Kidney glomerular epithelial cell (primary cell): ENCODE measurements at places on chromosomes 7 and 10.
A peak's percentile ranks its signal among the peaks of the same experiment; 100 is the strongest.

DNA sequence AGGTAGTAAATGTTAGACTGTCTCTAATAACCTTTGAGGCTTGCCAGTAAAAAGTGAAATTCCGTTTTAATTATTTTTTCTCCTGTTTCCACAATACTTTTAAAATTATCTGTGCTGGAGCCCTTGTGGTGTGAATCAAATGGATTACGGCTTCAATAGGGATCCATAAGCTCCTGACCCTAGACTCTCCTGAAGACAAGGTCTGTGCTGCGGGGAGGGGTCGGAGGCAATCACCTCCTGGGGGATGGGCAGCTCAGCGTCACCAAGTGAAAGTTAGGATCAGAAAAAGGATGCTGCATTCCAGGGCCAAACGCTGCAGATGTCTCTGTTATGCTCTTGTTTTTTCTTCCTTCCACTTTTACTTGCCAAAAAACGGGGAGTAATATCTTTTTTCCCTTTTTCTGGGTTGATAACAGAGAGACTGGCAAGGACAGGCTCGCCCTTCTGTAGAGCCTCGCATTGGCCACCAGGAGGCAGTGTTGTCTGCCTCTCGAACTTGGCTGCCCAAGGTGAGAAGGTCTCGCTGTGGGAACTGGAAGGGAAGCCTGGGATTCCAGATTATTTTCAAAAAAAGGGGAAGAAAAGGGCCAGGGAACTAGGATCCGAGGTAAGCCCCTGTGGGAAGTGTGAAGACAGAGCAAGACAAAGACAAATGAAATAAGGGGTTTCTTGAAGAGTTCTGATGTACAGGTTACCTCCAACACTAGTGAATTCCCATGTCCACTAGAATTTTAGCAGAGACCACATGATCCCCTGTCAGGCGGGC lies 621.9 kb downstream of the ACTR3B start:
- peak; percentile 11 for DNase-seq

DNA sequence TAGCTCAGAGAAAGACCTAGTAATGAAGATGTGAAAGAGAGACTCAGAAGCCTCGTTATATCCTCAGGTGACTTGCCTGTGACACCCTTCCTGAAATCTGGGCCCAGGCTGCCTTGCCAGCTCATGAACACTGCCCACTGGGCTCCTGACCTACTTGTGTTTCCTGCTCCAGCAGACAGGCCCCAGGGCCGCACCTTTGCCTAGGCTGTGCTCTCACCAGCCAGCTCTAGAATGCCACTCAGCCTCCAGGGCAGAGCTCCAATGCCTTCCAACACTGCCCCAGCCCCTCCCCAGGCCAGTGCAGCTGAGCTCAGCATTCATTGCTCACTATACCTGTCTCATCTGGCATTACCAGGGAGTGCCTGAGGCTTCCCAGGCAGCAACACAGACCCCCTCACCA lies 94.3 kb downstream of the DLG5 start:
- DNase-seq = no peak

- no peak for DNase-seq
These were observed 22.8 kb upstream of the FAM20C start for GRCh38 chr7:169276-170172.

GRCh38 chr7:54839575-54840213 lies 80.7 kb upstream of the SEC61G start:
- peak; percentile 38 for DNase-seq

DNA sequence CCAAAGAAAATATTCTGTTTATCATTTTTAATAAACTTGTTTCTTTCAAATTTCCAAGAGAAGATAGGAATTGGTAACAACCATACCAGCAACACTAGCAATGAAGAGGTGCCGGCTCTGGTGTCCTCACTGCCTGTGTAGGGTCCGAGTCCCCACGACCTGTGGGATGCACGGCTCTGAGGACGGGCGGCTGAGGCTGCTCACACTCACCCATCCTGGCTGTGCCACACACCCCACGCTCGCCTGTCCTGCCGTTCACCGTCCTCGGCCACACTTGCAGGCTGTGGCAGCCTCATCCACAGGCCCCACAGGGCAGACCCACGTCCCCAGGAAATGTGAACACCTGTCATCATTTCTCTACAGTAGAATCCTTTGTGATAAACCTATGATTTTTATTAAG lies 48.2 kb upstream of the DPYSL4 start:
- DNase-seq = no peak

- DNase-seq = no peak
These were observed 15.3 kb downstream of the CLIP2 start for GRCh38 chr7:74304550-74304949.

DNA sequence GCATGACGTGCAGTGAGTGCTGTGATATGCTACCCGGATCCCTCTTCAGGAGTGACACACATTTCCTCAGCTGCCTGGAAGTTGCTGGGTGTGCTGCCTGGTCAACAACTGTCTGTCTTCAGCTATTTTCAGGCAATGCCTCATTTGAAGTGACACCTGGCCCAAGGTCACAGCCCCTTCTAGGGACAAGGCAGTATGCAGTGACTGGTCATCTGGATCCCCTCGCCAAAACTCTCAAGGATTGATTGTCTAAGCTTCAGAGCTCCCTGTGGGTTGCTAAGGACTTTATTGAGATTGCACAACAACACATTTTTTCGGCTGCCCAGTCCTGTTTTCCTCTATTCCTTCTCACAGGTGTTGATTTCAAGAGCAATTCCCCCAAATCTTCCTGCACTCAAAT lies 108.8 kb downstream of the GNAI1 start:
- DNase-seq = no peak

- no peak for DNase-seq
These were observed 35.0 kb upstream of the LSM8 start for GRCh38 chr7:118148930-118149329.

DNA sequence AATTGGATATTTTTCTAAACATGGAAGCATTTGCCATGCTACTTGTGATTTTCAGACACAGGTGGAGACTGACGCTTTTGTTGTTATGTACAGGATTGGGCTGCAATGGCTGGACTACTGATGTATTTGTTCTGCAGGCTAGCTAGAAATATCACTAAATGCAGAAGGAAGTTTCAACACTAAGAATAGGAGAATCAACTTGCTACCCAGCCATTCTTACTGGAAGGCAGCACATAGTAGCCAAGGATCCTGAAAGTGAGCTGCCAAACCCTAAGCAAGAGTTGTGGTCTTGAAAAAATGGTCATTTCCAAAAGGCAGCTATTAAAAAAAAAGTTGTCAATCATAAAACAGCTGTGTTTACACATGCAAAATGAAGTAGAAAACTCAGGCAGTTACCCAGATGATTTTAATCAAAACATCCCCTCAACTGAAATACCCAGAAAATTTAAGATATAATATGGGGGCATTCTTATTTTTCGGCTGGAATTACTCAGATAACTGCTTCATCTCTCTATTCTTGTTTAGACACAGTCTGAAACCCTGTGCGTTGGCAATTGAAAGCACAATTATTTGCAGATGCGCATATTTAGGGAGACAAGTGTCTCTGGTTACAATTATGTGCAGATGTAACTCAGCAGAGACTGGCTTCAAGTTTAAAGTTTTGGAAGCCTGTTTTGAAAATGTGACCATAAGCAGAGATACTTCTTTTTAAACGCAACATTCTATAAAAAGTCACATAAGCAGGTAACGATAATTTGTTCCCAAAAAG lies 31.2 kb downstream of the GFRA1 start:
- no peak for DNase-seq

- DNase-seq = no peak
These were observed 41.4 kb downstream of the GNA12 start for GRCh38 chr7:2802504-2803341.

DNA sequence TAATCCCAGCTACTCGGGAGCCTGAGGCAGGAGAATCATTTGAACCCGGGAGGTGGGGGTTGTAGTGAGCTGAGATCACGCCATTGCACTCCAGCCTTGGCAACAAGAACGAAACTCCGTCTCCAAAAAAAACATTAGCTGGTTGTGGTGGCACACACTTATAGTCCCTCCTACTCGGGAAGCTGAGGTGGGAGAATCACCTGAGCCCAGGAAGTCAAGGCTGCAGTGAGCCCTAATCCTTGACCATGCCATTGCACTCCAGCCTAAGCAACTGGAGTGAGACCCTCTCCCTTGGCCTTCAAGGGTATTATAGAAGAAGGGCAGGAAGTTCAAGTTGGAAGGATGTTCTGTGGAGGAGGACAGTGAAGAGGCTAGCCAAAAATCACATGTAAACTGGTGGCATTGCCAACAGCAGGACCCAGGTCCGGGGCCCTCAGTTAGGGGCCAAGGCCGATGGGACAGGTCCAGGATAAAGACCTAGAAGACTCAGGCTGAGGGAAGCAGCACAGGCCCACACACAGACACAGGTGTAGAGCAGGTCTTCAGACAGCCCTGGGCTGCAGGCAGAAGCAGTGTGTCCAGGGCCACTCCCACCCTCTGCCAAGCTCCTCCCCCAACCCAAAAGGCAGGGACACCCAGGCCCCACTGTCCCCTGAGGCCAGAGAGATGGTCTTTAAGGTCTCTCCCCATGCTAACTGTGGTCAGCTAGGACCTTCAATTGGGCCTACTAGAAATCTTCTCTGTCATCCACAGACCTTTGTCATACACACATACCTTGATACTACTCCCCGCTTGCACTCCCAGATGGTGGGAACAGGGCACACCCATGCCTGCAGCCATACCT lies 8.4 kb upstream of the SAMD8 start:
- DNase-seq = no peak

DNA sequence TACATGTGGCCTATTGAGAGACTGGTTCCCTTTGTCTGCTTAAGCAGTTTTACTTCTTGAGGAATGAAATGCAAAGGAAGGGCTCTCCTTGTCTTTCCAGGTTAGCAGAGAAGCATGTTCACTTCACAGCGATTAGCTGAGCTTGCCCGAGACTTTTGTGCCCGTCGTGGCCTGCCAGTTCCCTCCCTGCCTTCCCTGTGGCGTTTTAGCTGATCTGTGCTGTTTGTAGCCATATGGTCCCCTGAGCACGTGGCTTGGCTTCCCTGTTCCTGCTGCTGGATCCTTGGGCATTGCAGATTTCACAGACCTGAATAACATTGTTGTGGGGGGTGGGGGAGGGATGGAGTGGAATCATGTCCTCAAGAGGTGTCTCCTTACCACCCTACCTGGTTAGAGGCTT lies 61.8 kb downstream of the SND1 start:
- no peak for DNase-seq

DNA sequence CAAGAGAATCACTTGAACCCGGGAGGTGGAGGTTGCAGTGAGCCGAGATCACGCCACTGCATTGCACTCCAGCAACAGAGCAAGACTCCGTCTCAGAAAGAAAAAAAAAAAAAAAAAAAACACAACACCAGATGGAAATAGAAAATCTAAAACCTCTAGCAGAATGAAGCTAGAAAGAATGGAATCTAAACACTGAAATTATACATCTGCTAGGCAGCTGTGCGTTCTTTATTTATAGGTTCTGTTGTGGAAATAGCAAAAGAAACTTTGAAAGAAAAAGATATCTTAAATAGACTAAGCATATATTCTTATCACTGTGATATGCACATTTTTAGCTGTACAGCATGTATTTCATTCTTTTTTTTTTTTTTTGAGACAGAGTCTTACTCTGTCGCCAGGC lies 17.1 kb downstream of the BMPR1A start:
- DNase-seq = no peak

GRCh38 chr10:58210160-58210559 lies 57.5 kb downstream of the IPMK start:
- no peak for DNase-seq

GRCh38 chr10:4351723-4352413 lies 474.1 kb upstream of the AKR1E2 start:
- DNase-seq = peak; percentile 46

DNA sequence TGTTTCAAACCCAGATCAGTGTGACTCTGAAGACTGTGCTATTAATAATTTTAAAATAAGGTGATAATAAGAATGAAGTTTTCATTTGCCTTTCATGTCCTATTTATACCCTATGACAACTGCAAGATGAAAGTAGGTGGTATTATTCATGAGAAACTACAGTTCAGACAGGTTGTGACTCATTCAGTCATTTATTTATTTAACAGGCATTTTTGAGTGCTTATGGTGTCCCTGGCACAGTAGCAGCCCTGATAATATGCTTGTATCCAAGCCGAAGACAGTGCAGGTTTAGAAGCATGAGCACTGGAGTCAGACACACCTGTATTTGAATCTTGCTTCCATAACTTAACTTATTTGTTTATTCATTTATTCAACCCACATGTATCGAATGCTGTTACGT lies 87.1 kb downstream of the FZD1 start:
- DNase-seq = peak; percentile 49

DNA sequence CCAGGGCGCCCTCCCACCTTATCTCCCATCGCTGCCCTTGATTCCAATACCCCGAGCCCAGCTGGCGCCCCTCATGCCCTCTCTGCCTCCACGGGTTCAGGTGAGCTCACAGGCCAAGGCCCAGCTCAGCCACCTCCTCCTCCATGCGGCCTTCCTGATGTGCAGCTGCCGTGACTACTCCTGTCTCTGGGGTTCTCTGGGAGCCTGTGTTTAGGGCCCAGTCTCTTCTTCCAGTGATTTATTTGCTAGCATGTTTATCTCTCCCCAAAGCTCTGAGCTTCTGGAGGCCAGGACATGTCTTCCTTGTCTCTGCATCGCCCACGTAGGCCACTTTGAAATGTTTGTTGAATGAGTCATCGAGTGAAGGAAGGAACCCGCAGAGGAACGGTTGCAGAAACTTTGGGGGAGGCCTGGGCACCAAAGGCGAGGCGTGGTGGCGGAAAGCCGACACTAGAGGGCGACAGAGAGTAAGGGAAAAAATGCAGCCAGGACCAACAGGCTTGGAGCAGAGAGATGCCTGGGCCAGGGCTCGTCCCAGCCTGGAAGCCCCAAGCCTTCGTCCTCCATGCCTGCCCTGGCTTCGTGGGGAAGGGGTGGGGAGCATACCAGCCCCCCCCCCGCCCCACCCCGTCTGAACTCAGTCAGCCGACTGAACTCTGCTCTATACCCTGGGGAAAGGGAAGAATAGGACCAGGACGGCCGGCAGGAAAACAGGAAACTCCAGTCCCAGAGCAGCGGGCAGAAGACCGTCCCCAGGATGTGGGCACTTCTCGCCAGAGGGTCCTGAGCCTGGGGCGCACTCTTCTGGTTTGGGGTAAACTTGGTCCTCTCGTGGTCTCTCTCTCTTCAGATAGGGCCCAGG lies 10.9 kb upstream of the HSPB1 start:
- peak; percentile 98 for DNase-seq

DNA sequence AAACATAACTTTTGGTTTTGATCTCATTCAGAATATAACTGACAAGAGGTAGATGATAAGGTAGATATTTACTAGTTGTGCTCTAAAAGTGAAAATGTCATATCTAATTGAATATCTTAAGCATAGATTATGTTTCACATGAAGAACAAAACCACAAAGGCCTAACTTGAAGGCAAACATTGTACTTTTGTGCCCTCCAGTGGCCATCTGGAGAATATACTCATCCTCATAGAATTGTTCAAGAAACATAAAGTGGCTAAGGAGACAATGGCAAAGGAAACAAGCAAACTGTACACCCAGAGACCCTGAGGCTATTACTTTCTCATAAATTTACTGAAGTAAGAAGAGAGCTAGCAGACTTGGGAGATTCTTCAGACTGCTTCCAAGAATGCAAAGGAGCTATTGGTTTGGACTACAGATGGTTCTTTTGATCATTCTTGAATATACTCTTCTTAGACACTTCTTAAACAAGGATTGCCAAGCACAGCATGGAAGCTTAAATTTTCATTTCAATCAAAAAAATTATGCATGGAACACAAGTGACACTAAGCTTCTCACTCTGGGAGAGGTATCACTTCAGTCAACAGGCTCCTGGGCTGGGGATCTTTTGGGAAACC lies 98.2 kb upstream of the DKK1 start:
- DNase-seq = peak; percentile 81

GRCh38 chr7:115578576-115578975 lies 452.0 kb downstream of the TFEC start:
- no peak for DNase-seq
